Stimulated activated CD8-positive, alpha-beta memory T cell treated with anti-CD3 and anti-CD28 coated beads, Interleukin-7, amount 100 ng/mL, for 24 hours (primary cell): ENCODE measurements at places on chromosomes 4 and X.
A peak's percentile ranks its signal among the peaks of the same experiment; 100 is the strongest.

- no peak for DNase-seq
These were observed 55.9 kb downstream of the STOX2 start for GRCh38 chr4:183960962-183961541.

GRCh38 chrX:42976746-42977366 lies 198.9 kb upstream of the PPP1R2C start:
- no peak for DNase-seq

DNA sequence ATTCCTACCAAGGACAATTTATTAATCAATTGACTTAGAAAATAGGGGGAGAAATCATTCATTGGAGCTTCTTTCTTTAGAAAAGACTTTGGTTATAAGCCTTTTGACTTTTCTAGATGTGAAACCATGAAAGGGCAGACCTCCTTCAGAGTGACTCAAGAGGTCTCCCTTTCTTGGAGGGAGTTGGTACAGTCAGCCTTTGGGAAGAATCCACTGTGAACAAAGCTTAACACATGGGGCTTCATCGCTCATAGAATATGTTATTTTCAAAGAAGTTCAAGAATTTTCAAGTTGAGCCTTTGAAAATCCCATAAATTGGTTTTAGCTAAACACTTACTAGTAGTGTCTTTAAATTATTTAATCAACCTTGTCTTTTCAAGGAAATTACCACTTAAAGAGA lies 28.0 kb downstream of the RIPPLY1 start:
- DNase-seq, result no peak

- DNase-seq, result no peak
These were observed 155.1 kb downstream of the ZNF518B start for GRCh38 chr4:10302096-10302495.

DNA sequence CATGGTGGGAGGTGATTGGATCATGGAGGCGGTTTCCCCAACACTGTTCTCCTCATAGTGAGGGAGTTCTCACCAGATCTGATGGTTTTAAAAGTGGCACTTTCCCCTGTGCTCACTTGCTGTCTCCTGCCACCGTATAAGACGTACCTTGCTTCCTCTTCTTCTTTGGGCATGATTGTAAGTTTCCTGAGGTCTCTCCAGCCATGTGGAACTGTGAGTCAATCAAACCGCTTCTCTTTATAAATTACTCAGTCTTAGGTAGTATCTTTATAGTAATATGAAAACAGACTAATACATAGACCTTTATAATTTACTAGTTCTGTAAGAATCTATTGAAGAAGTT lies 82.5 kb upstream of the PITX2 start:
- no peak for DNase-seq

- DNase-seq, result no peak
These were observed 758.1 kb downstream of the GRID2 start for GRCh38 chr4:93061826-93062225.

DNA sequence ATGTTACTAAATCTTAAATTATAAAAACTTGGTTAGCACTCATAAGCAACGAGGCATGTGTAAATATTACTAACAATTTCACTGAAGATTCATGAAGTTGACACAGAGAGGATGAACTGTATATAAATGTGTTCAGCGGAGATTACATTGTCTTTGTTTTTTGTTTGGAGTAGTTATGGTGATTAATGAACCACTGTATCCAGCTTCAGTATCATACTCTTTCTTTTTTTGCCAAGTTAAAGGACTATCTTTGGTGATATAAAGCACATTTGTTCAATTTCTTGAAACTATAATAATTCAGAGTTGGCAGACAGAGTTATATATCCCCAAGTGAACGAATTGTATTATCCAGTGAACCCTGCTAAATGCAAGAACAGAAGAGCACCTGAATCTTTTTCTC lies 497.6 kb downstream of the CCSER1 start:
- no peak for DNase-seq

GRCh38 chr4:87150498-87151261 lies 69.7 kb downstream of the KLHL8 start:
- DNase-seq, result no peak

DNA sequence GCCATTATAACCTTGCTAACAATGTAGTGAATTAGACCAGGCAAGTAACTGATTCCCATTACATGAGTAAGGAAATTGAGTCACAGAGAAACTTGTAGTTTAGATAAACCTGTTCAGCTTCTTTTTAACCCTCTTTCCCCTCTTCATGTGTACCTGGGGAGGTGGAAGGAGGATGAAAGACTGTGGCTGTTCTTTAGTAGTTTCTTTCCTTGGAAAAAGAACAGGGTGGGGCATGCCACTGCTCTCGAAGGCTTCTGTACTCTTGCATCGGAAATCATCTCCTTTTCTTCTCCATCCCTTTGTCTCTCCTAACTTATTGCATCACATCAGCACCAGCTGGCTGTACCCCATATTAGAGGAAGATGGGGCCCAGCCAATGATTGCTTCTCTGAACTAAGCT lies 171.4 kb downstream of the PPARGC1A start:
- no peak for DNase-seq

- no peak for DNase-seq
These were observed 814 bp upstream of the RBM47 start for GRCh38 chr4:40630335-40631021.

DNA sequence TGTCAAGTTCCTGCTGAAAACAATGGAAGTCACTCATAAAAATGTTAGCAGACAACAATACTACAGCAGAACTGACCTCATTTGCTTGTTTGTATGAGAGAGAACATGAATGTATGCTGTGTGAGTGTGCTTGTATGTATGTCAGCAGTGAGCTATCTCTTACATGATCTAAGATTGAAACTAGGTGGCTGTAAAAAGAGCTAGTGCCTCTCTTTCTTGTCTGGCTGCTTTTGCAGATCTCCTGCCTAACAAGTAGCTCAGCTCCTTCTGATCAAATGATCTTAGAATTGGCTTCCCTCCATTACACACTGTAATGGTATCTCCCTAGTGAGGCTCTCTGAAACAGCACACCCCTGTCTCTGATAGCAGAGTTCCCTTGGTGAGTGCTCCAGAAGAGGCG lies 20.7 kb downstream of the PAK3 start:
- no peak for DNase-seq

GRCh38 chrX:68115371-68115770 lies 317.9 kb downstream of the OPHN1 start:
- no peak for DNase-seq

GRCh38 chrX:38868321-38868720 lies 67.1 kb downstream of the MID1IP1 start:
- no peak for DNase-seq

- DNase-seq, result no peak
These were observed 353.5 kb downstream of the CHIC1 start for GRCh38 chrX:73916489-73916888.

- no peak for DNase-seq
These were observed 46.5 kb downstream of the HADH start for GRCh38 chr4:108036213-108036612.

DNA sequence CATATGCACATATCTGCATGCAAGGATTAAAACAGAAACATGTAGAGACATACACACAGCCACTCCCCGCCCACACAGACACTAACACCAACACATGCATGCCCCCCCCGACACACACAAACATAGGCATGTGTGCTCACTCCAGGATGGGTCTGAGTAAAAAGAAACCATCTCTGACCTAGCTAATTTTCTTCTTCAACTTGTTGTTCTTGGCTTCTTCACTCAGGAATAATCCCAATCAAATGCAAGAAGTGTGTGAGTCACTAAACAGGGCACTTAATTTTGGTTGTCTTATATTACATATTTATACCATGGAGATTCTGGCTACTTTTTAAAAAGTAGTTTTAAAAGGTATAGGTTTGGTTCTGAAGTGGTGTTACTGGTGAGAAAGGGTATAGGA lies 28.3 kb downstream of the ENOX2 start:
- no peak for DNase-seq

GRCh38 chrX:134760650-134761049 lies 102.4 kb upstream of the PLAC1 start:
- no peak for DNase-seq

DNA sequence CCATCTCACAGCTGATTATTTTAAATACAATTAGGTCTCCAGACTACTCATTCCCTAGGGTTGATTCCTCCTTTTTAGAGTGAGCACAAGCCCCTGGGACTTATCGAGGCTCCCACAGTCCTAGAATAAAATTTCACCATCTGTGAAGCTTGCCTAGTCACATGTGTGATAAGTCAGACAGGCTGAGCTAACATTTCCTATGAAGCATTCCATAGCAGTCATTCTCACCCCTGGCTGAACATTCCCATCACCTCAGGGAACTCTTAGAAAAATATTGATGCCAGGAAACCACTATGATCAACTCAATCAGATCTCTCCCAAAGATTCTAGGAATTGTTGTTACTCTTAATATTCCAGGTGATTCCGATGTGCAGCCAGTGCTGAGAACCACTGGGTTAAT lies 37.7 kb downstream of the ARHGEF9 start:
- no peak for DNase-seq

DNA sequence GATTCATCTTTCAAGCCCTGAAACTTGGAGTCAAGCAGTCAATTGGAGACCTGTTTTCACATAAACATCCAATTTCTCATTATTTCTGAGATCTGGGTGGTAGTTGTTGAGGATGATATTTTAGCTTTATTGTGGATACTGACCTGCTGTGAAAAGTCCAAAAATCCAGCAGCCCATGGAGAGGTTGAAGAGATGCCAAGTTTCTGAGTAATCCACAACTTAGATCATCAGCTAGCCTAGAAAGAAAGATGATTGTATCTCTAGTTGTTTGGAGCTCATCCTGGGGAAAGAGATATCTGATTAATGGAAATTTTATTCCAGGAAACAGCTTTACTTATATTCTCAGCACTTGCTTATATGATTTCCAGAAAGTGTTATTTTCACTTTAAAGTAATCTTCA lies 48.6 kb upstream of the DCX start:
- no peak for DNase-seq

GRCh38 chr4:128449251-128449650 lies 161.6 kb upstream of the PGRMC2 start:
- no peak for DNase-seq

DNA sequence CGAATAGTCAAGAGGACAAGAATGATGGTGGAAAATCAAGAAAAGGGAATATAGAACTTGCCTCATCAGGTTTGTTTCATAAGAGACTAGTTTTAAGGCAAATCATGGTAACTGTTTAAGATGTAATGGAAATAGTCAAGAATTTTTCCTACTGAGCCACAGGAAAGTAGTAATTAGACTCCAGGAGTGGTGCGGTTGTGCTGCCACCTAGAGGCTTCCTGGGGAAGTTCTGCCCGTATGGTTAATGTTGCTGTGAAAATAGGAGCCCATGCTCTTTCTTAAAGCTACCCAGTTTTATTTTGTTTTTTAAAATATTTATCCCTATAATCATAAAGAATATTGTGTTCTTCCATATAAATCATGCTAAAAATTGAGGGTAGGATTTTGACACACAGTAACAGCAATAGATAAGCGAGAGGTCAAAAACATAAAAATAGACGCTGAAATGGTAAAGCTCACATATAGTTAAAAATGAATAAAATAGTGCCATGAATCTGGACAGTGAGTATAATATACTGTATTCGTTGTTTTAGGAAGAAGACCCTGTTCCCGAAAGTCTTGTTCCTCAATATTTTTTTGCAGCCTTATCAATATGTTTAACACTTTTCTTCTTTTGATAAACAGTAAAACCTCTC lies 87.0 kb downstream of the PHOX2B start:
- peak; percentile 9 for DNase-seq

DNA sequence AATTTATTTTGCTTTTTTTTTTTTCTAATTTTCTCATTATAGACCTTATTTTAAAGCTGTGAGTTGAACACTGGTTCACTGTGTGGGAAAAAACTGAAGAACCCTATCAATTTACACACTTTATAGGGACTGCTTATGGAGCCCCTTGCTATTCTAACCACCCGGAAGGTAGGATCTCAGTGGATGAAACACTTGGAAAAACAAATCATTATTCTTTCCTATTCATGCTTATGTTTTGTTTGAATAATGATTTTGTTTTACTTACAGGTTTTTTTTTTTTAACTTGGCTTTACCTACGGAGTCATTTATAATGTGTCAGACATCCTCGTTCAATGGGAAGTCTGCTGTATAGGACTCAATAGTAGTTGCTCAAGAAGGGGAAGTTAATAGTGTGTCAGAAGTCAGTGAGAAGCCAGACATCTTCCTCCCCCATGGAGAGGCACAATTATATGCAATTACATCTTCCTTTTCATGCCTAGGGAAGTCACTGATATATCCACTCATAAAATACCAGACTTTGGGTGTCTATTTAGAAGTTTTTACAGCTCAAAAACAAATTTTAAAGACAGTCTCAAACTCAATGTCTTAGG lies 113.2 kb downstream of the ARSF start:
- no peak for DNase-seq

GRCh38 chr4:8922481-8922880 lies 50.8 kb upstream of the HMX1 start:
- DNase-seq, result no peak

GRCh38 chrX:4091046-4091760 lies 377.8 kb upstream of the PRKX start:
- DNase-seq, result no peak

DNA sequence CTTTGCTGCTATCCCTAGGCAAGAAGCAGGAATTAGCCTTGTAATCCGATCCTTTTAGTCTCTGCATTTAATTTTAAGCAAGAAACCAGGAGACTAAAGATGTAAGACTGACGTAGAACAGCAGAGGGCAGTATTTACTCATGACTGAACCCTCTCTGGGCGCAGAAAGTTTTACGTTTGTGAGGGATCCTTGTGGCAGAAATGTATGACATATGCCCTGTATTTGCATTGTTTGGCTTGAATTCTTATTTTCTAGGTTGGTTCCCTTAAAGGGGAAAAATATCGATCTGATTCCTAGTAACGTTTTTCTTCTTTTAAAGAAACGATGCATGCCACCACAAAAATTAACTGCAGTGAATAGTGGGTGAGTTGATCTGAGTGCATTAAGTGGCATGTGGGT lies 1.3 kb upstream of the FAT4 start:
- no peak for DNase-seq

DNA sequence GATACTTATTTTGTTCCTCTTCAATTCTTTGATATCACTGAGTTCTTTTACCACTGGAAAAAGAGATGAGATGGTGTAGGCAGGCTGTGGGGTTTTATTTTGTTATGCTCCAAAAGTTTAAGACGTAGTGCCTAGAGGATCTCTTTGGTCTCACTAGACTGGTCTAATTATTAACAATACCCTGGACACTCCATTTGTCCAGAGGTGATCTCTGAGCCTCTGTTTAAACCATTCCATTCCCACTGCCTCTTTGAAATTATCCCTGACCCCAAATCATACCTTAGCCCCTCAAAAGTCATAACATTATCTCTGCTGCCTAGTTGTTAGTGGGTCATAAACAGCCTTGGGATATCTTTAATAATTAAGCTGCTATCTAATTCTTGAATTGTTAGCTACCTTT lies 24.2 kb downstream of the SMPX start:
- DNase-seq, result no peak

GRCh38 chr4:38213083-38213805 lies 253.0 kb downstream of the PTTG2 start:
- no peak for DNase-seq

DNA sequence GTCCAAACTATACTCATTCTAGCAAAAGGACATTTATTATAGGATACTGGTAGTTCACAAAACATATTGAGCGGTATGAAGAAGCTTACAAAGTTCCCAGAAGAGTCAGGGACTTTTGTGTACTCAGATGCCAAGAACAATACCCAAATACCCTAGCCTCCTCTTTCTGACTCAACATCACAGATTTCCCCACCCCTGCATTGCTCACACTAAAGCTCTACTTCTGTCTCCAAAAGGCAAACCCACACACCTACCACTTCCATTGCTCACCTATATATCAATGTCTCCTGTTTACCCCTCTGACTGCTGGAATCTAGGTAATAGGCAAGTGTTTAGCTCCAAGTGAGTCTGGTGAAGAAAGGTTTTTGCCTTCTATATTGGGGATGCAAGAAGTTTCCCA lies 100.7 kb upstream of the HCCS start:
- DNase-seq, result no peak

- no peak for DNase-seq
These were observed 91.9 kb downstream of the DHRSX start for GRCh38 chrX:2408856-2409255.
